Lower lobe of right lung (tissue), 2 donors: ENCODE measurements at places on chromosomes 6 and 20. TPM values are rescaled to one million over a fixed set of nuclear protein-coding genes. Genes with fewer than 3 reads are reported as not detected.

GRCh38 chr6:49713346-49713745, at the start of gene CRISP2:
CRISP2 (minus strand) TSS chr6:49713543; CDS start chr6:49709196, 4,347 bp downstream.
- no peaks in the 10 kb centered on the region for H3K4me1 ChIP-seq
- H3K27ac ChIP-seq, result no peak within 1 kb of the TSS
- DNase-seq, result peak; percentile 40

DNA sequence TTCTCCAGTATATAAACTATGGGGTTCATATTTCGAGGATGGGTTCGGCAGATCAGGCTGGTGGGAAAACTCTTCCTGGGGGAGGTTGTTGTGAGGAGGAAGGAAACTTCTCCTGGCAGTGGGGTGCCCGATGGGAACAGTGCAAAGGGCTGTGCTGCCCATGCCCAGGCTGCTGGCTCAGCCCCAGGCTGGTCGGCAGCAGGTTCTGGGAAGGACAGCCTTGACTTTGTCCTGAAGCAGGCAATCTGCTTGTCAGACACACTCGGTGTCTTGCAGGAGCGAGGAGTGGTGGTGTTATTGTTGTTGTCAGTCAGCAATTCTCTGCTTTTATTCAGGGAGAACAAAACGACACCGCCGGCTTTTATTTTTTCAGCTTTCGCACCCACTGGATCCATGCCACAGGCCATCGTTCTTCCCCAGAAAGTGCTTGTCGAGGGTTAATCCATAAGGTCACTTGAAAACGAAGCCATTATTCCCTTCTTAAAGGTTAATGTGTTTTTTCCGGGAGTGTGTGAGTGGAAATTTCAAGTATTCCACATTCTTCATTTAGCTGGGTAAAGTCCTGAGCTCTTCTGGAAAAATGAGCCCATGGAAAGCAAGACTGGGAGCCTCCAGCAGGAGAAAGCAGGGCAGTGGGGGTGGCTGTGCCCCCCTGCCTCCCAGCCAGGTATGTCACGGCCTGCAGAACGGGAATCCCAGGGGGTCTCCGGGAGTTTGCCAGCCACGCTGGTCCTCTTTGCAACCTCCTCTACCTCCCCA, 57.0 kb upstream of the STX16 start:
- no peaks in the 10 kb centered on the region for H3K36me3 ChIP-seq
- no peak overlapping the region for H3K4me3 ChIP-seq
- H3K27ac ChIP-seq, result no peak overlapping the region
- H3K4me1 ChIP-seq, result no peaks in the 10 kb centered on the region
- H3K27me3 ChIP-seq, result peaks cover 6% of the 10 kb centered on the region

GRCh38 chr6:51996296-51996947, 91.0 kb downstream of the PKHD1 start:
- H3K4me1 ChIP-seq, result no peaks in the 10 kb centered on the region
- no peaks in the 10 kb centered on the region for H3K36me3 ChIP-seq
- no peak for DNase-seq
- no peaks in the 10 kb centered on the region for H3K27me3 ChIP-seq

DNA sequence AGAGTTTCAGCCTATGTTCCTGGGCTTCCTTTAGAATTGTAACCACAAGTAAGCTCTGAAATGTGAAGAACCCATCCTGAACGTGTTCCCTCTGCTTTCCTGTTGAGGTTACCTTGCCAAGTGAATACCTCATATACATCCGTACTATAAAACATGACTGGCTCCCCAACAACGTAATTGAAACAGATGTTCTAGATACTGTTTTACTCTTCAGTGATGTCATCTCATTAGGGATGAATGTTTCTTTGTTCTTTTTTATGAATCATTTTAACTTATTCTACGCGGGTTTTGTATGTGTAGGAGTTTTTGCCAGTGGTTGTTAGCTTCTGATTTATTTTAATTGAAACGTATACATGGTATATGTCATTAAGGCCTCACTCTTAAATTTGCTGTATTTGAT, 166.8 kb downstream of the SAMD5 start:
- no peaks in the 10 kb centered on the region for H3K36me3 ChIP-seq
- H3K27me3 ChIP-seq, result no peaks in the 10 kb centered on the region
- no peaks in the 10 kb centered on the region for H3K4me1 ChIP-seq

DNA sequence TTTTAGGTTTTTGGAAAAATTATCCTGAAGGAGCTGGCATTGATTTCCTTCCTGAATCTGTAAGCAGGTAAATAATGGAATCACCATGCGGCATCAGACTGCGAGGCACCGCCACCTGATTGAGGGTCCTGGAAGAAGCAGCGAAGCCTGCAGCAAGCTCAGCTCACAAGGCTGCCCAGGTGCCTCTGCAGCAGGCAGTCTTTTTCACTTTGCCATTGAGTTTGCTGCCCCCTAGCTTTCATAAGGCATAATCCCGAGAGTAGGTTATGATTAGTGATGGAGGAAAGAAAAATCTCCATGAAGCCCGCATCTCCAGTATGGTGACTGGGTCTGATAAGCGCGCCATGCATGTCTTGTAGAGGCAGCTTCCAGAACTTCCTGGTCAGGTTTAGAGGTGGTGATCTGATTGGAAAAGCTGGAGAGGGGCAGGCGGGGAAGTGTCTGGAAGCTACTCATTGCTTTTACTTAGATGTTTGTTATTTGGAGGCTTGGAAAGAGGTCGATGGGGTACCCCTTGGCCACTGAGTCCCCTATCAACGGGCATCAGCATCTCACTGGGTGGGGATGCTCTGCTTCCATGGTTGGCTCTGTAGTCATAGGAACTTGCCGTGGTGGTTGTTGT, 26.7 kb downstream of the IYD start:
- H3K36me3 ChIP-seq, result no peaks in the 10 kb centered on the region
- peak; percentile 59 for DNase-seq
- no peaks in the 10 kb centered on the region for H3K27me3 ChIP-seq
- peak overlapping the region; percentile 69 for H3K27ac ChIP-seq
- H3K4me1 ChIP-seq, result peaks cover 20% of the 10 kb centered on the region

- no peak for DNase-seq
- H3K4me3 ChIP-seq, result no peak overlapping the region
- H3K27ac ChIP-seq, result no peak overlapping the region
- H3K27me3 ChIP-seq, result no peaks in the 10 kb centered on the region
- peaks cover 48% of the 10 kb centered on the region for H3K36me3 ChIP-seq
These were observed 104.4 kb upstream of the FAM184A start for GRCh38 chr6:119182875-119183274.

DNA sequence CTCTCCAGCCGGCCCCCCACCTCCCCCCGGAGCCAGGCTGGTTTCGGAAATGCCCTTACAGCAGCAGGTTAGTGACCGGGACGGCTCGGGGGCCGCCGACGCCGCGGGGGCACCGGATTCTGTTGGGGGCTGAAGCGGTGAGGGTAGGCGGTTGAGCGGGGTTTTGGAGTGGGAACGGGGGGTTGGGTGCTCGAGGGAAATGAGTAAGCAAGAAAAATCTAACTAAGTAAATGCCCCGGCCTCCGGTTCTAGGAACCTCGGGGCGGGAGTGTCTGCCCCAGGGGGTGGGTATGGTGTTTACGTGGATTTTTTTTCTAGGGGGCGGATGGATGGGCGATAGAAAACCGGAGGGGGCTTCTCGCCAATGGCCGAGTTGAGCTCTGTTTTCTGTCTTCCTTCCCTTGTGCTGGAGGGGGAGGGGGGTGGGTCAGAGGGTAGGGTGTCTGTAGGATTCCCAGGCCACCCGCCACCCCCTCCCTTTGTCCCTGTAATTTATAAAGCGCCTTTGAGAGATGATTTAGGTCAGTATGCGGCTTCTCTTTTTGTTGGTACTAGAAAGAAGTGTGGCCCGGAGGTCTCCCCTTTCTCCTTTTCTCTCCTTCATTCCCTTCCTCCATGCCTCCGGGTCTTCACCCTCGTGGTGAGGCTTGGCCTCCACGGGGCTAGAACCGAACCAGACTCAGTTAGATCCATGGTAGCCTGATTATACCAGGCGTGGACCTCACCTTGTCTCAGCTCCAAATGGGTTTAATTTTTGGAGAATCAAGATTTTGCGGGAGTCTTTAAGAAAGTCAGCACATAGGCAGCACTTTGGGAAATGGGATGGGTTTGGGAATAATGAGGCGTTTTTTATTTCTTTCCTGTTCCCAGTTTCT, 2.3 kb downstream of the E2F3 start:
- H3K27ac ChIP-seq, result peak overlapping the region; percentile 81
- H3K4me1 ChIP-seq, result peaks cover 12% of the 10 kb centered on the region
- no peaks in the 10 kb centered on the region for H3K27me3 ChIP-seq
- DNase-seq, result no peak
- no peaks in the 10 kb centered on the region for H3K36me3 ChIP-seq
- H3K4me3 ChIP-seq, result peak overlapping the region; percentile 79

Gene IYD
- 1.9 TPM for total RNA-seq

Gene TCF15
- total RNA-seq, result 0.65 TPM

Gene SLC4A11
- 5.0 TPM for total RNA-seq

GRCh38 chr6:37547564-37548061, 47.9 kb upstream of the CCDC167 start:
- H3K27me3 ChIP-seq, result no peaks in the 10 kb centered on the region
- DNase-seq, result no peak
- no peaks in the 10 kb centered on the region for H3K4me1 ChIP-seq
- H3K4me3 ChIP-seq, result no peak overlapping the region

DNA sequence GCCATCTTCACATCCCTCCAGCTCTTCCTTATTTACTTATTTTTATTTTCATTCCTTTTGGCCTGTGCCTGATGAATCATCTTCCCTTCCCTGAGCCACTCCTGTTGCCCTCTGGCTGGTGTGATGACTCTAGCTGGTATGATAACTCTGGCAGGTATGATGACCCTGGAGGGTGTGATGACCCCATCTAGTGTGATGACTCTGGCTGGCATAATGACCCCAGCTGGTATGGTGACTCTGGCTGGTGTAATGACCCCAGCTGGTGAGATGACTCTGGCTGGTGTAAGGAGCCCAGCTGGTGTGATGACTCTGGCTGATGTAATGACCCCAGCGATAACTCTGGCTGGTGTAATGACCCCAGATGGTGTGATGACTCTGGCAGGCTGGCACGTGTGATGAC, 426.8 kb downstream of the QKI start:
- no peak overlapping the region for H3K27ac ChIP-seq
- H3K4me3 ChIP-seq, result no peak overlapping the region
- H3K36me3 ChIP-seq, result no peaks in the 10 kb centered on the region
- H3K4me1 ChIP-seq, result no peaks in the 10 kb centered on the region
- no peak for DNase-seq

Gene SLC17A2
- not detected for total RNA-seq

DNA sequence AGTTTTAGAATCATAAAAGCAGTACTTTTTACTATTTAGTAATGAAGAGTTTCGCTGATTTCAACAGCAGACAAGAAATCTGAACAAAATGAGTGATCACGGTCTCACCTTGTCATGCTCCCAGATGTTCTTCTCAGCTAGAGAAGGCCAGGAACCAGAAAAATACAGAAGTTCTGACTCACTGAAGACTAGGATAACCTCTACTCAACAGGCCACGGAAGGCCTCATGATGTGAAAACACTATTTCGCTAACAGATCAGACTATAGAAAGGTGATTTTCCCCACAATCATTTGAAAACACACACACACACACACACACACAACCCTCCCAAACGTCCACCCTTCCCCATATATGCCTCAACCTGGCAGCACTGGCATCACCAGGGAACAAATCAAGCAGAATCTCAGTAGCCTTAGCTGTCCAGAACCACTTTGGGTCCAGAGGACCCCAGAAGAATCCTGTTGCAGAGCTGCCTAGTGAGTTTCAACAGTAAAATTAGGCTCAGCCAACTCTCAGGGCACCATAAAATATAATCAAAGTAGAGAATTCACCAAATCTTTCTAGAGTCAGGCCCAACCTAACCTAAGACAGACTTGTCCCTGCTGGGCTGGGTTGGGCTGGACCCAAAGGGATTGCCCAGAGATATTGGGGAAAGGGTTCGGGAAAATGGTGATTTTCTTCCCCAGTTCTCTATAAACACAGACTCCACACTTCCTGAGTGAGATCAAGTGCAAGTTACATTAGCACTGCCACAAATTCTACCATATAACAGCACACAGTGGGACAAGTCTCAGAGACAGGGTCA, 7.9 kb downstream of the EXOC2 start:
- peaks cover 17% of the 10 kb centered on the region for H3K36me3 ChIP-seq
- H3K4me1 ChIP-seq, result peaks cover 33% of the 10 kb centered on the region
- no peak overlapping the region for H3K4me3 ChIP-seq
- no peak overlapping the region for H3K27ac ChIP-seq

- no peak overlapping the region for H3K27ac ChIP-seq
- H3K36me3 ChIP-seq, result no peaks in the 10 kb centered on the region
- peaks cover 12% of the 10 kb centered on the region for H3K4me1 ChIP-seq
- DNase-seq, result no peak
- no peak overlapping the region for H3K4me3 ChIP-seq
These were observed 77.4 kb downstream of the NDUFAF5 start for GRCh38 chr20:13862245-13862644.

DNA sequence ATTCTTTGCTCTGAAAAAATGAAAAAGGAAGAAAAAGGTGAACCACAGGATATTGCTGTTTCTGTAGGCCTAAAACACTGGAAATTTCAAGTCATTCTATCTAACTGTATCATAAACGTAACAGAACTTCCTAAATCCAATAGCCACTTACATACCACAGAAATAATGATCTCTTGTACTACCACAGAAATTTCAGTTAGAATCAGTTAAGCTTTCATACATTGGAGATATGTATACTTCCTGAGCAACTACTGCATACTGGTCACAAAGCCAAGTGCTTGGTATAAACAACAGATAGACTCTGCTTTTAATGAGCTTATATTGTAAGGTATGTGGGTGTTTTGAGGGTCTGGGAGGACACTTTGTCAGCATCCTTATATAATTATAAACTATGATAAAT, 38.6 kb downstream of the VTA1 start:
- DNase-seq, result no peak
- H3K27ac ChIP-seq, result no peak overlapping the region
- H3K4me3 ChIP-seq, result no peak overlapping the region
- H3K4me1 ChIP-seq, result no peaks in the 10 kb centered on the region

Gene FUT9
- total RNA-seq, result not detected

DNA sequence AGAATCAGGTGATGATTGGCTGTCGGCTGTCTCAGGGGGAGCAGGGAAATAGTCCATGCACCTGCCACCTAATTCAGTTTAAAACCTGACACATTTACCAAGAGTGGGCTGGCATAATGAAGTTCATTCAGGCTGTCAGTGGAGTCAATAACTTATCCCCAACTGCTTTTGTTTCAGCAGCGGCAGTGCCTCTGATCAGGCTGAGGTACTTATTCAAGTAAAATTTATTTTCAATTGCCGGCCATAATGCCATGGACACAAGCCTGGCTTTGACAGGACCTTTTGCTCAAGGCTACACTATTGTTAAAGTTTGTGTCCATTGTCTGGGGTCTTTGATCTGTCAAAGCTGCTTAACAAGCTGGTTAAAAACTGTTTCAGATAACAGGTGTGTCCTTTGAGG, 20.6 kb downstream of the OLIG3 start:
- H3K36me3 ChIP-seq, result no peaks in the 10 kb centered on the region
- H3K4me1 ChIP-seq, result no peaks in the 10 kb centered on the region
- H3K4me3 ChIP-seq, result no peak overlapping the region
- peaks cover 9% of the 10 kb centered on the region for H3K27me3 ChIP-seq

GRCh38 chr20:2578475-2579192, 42.3 kb downstream of the TMC2 start:
- no peak overlapping the region for H3K4me3 ChIP-seq
- no peaks in the 10 kb centered on the region for H3K4me1 ChIP-seq
- H3K27ac ChIP-seq, result no peak overlapping the region
- no peaks in the 10 kb centered on the region for H3K36me3 ChIP-seq
- DNase-seq, result no peak

Gene TRAPPC3L
- total RNA-seq, result not detected

GRCh38 chr20:19813846-19814640, 56.0 kb downstream of the RIN2 start:
- DNase-seq, result no peak
- peaks cover 39% of the 10 kb centered on the region for H3K4me1 ChIP-seq
- H3K4me3 ChIP-seq, result no peak overlapping the region
- H3K36me3 ChIP-seq, result no peaks in the 10 kb centered on the region

Gene BMP6
- total RNA-seq, result 6.6 TPM
